Motor neuron (in vitro differentiated cells): ENCODE measurements at places on chromosomes 6 and 20. TPM values are rescaled to one million over a fixed set of nuclear protein-coding genes. Genes with fewer than 3 reads are reported as not detected.

GRCh38 chr20:50450881-50451752 lies 59.1 kb upstream of the PTPN1 start:
- peak; percentile 76 for ATAC-seq

DNA sequence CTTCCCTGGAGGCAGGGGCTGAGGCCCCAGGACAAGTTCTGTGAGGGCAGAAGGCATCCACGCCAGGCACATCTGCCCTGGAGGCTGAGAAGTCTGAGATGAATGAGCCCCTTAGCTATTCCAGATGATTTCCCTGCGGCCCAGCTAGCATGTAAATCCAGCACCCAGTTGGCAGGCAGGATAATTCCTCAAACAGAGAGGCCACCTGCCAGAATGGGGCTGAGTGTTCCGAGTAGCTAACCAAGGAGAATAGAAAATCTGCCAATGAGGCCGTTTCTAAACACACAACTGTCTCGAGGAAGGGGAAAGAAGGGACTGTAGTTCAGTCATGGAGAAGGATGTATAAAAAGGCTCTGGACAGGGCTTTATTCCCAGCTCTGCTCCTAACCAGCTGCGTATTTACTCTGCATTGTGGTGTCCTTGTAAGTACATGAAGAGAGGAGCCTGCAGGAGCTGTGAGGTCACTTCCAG lies 211.4 kb upstream of the CDYL start:
- peak; percentile 71 for ATAC-seq

DNA sequence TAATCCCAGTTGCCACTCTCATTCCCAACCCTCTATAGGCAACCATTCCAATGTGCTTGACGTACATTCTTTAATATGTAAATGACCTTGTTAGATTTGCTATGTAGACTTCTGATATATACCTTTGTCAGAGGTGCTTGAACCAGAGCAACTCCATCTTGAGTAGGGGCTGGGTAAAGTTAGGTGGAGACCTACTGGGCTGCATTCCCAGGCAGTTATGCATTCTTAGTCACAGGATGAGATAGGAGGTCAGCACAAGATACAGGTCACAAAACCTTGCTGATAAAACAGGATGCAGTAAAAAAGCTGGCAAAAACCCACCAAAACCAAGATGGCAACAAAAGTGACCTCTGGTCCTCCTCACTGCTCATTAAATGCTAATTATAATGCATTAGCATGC lies 8.3 kb upstream of the HM13 start:
- no peak for ATAC-seq

GRCh38 chr6:32432050-32432450 lies 7.6 kb upstream of the HLA-DRA start:
- no peak for ATAC-seq

GRCh38 chr20:33945391-33946081 lies 48.2 kb upstream of the RALY start:
- peak; percentile 70 for ATAC-seq

GRCh38 chr20:62244644-62245108 lies 6.4 kb downstream of the OSBPL2 start:
- no peak for ATAC-seq

- ATAC-seq, result no peak
These were observed 293.8 kb downstream of the ZNF217 start for GRCh38 chr20:53299831-53300230.

- no peak for ATAC-seq
These were observed 7.9 kb downstream of the NUDT3 start for GRCh38 chr6:34384321-34385153.

DNA sequence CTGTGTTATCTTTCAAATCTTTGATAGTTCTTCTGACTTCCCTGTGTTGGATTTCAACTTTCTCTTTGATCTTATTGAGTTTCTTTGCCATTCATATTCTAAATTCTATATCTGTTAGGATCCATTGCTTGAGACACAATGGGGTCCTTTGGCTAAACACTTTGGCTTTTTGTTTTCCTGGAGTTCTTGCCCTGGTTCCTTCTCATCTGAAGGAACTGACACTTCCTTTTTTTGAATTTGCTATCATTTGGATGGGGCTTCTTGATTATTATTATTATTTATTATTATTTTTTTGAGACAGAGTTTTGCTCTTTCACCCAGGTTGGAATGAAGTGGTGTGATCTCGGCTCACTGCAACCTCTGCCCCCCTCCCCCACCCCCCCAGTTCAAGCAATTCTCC lies 30.1 kb upstream of the EIF2S2 start:
- no peak for ATAC-seq

DNA sequence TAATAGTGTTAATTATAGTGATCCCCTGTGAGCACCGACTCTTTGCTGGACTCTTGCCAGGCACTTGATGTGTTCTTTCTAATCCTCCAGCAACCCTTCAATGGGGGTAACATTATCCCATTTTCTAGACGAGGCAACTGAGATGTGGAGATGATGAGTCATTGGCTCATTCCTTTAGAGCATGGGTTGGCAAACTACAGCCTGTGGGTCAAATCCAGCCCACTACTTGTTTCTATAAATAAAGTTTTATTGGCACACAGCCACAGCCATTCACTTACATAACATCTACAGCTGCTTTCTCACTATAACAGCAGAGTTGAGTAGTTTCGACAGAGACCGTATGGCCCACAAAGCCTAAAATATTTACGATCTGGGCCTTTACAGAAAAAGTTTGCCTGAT lies 249.5 kb upstream of the KCNG1 start:
- ATAC-seq, result no peak

DNA sequence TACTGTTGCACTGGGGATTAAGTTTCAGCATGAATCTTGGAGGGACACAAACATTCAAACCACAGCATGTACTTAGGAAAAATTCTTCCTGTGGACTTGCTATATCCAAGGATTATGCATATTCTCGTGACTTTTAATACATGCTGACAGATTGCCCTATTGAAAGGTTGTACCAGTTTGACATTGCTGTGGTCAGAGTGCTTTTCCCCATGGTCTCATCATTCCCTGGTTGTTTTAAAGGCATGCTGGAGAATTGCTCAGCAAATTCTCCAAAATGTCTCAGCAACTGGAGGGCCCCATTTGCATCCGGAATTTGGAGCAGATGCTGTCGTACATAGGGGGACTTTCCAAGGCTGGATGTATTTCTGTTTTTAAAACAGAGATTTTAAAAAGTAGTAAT lies 7.4 kb downstream of the HECA start:
- ATAC-seq, result no peak

GRCh38 chr6:17086469-17086868 lies 15.4 kb upstream of the STMND1 start:
- ATAC-seq, result peak; percentile 51

GRCh38 chr6:133584823-133585222 lies 304.1 kb upstream of the TCF21 start:
- ATAC-seq, result no peak

TREM2 gene
- total RNA-seq, result not detected in 2 replicates

C20orf204 gene
- total RNA-seq, result 1.1 and 2.2 TPM in 2 replicates

CLPSL1 gene
- total RNA-seq, result not detected in 2 replicates

CFB gene
- total RNA-seq, result 16.7 and 23.6 TPM in 2 replicates

TMEM74B gene
- total RNA-seq, result 11.3 and 13.5 TPM in 2 replicates

PRSS16 gene
- 0.21 and 0.27 TPM in 2 replicates for total RNA-seq
